Stimulated activated CD8-positive, alpha-beta memory T cell treated with anti-CD3 and anti-CD28 coated beads, Interleukin-4, amount 100 ng/mL, for 1 hour (primary cell): ENCODE measurements at places on chromosomes 2 and 18.

DNA sequence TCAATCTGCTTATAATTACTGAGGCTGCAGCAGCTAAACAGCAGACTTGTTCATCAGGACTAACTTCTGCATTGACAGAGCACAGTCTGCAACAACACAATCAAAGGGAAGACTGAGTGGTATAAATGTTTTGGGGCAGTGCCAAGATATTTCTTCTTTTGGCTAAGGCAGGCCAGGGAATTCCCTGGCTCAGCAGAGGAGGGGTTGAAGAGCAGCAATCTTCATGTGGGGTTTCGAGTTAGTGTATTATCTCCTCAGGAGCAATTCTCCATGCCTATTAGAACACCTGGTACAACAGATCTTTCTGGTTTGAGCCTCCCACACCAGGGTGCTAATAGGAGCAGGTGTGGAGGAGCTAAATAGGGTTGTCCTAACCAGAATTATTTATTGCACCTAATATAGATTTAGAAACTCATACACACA, 103.0 kb upstream of the STK17B start:
- DNase-seq = no peak

DNA sequence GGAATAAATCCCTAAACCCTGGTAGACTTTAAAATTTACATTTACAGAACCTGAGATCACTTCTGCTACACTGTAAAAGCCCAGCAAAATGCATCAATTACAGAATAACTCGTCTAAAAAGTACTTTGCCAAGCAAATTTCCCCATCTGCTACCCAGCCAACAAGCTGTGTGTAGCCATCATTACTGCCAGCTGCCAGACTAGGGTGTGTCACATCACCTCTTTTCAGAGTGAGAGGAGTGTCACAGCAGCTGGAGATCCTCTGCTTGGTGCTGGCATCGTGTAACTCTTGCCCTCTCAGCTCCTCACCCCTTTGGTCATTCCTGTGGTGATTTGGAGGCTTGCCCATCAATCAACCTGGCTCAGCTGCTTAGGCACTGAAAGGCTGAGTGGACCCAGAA, 340.4 kb upstream of the MMADHC start:
- no peak for DNase-seq

DNA sequence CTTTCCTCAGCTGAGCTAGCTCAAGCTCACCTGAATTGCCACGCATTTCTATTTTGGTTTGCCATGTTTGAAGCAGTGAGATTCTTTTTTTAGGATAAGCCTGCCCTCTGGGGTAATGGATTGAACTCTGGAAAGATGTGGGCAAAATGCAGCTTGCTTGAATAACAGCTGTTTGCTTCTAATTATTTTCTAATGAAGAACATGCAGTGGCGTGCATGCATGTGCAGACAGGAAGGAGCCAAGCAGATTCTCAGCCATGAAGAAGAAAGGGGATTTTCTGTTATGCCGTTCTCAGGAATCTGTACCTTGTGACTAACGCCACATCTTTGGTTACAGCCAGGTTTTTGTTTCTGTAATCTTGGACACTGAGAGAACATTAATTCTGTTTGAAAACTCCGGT, 171.2 kb downstream of the ANTXR1 start:
- DNase-seq = no peak

DNA sequence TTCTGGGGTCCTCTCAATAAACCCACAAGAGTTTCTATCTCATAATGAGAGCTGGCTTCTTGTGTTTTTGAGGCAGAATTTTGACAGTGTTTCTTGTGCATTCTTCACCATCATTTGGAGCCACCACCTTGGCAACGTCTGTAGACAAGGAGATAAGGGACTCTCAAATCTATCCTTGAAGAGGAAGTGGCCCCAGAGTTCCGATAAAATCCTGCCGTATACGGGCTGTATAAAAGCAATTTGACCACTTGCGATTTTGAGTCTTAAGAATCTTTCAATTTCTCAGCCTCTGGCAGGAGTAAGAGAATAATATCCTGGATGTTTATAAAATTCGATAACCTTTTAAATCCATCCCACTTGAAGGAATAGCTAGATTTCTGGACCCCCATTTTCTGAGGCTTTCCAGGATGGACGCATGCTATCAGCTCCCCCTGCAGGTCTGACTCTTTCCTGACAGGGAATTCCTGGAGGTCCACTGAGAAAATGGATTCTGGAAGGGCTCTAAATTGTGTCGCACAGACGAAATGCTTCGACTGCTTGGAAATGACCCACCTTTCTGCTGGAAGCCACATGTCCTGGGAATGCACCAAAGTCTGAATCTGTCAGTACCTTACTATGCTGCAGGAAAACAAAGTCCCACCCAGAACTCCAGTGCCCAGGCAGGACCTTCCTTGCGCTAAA, 54.1 kb downstream of the E2F6 start:
- no peak for DNase-seq

DNA sequence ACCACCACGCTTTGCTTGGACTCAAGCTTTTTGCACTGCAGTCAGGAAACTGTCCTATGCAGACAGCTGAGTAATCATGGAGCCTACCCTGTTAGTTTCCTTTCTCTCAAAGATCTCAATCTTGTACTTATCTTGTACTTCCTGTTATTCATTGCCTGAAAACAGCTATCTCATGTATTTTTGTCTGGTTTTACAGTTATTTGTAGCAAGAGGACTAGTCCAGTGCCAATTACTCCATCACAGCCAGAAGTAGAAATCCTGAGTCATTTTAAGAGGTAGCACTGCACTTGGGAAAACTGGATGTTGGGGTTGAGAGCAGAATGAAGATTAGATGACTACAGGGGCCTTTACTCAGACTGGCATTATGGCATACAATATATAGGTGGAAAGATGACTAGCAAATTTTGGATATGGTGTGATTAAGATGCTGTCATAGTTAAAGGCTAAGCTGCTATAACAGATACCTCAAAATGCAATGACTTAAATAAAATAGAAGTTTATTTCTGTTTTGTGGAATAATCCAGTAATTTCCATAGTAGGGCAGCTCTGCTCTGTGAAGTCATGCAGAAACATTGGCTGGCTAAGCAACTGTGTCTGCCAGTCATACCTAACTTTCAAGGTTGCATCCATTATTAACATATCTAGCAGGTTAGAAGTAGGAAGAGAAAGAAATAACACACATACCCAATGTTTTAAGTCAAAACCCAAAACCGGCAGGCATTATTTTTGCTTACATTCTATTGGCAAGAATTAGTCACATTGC, 21.1 kb upstream of the CHMP3 start:
- DNase-seq = no peak

DNA sequence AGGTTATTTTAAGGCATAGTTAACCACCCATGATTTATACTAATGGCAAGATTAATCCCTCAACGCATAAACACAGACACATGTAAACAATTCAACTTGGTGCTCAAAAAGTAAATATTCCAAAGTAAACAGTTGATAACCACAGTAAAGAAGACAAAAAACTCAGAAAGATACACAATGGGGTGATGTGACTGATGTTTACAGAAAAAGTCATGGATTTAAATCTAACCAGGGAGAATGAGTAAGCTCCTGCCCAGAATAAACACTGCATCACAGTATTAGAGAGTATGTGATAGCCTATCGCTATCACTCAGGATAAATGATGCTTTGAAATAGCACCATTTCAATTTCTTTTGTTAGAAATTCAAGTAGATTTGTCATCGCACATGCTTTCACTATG, 49.3 kb downstream of the HIBCH start:
- DNase-seq = no peak

DNA sequence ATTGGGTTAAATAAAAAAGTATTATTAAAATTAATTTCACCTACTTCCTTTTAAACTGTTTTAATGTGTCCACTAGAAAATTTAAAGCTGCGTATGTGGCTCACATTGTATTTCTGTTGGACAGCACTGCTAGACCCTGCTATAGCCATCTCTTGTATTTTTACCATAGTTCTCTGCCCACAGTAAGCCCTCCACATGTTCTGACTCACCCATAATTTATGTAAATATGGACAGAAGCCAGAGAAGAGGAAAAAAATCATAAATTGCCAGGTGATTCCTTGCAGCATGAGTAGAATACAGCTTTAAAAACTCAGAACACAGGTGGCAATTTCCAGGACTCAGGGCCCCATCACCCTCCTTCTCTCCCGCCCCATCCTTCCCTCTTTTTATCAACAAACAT, 142.4 kb upstream of the MEX3C start:
- DNase-seq = no peak

GRCh38 chr2:156399950-156400705, 36.1 kb upstream of the GPD2 start:
- DNase-seq = no peak

DNA sequence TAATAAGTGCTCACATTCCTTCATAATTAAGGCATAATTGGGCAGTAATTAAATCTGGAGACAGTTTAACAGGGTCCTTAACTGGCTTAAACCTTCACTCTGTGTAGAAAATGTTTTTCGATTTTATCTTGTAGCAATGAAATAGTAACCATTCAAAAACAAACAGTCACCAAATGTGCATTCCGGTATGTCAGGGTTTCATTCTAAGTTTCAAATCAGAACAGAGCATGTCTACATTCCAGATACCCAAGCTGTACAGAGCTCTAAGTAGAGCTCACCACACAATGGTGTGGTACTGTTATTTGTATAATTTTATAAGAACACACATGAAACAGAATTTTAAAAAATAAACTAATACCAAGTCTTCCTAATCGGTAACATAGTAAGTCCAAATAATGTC, 52.6 kb downstream of the SMAD2 start:
- DNase-seq = no peak

- no peak for DNase-seq
These were observed 348.1 kb downstream of the RNF144A start for GRCh38 chr2:7265286-7265685.

DNA sequence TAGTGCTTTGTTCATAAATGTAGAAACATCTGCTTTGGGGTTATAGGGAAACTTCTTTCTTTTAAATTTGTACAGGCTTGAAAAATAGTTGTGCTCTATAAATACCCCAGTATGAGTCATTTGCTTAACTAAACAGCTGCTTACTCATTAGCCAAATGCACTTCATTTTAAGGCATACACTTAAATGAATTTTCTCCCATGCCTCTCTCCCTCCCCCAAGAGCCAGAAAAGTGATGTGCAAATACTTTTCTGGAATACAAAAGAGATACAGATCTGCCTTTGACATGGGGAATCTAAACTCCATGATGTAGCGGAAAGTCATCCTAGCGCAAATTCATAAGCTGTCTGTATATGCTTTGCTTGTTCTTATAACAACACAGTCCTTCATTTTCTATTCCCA, 469.4 kb downstream of the DLGAP1 start:
- DNase-seq = no peak

- DNase-seq = no peak
These were observed 20.8 kb downstream of the KIF1A start for GRCh38 chr2:240799033-240799820.

- DNase-seq = no peak
These were observed 655.1 kb downstream of the DSC3 start for GRCh38 chr18:30387401-30387800.

GRCh38 chr18:46481048-46481846, 175.8 kb downstream of the LOXHD1 start:
- no peak for DNase-seq

GRCh38 chr18:62438018-62438329, 84.9 kb upstream of the ZCCHC2 start:
- no peak for DNase-seq

- no peak for DNase-seq
These were observed 120.7 kb downstream of the SCG2 start for GRCh38 chr2:223481486-223481885.

GRCh38 chr2:107466984-107467773, 359.5 kb upstream of the RGPD4 start:
- DNase-seq = no peak

GRCh38 chr2:40450066-40450795, 1.7 kb downstream of the SLC8A1 start:
- no peak for DNase-seq

- no peak for DNase-seq
These were observed 47.9 kb upstream of the ITGAV start for GRCh38 chr2:186542002-186542401.

- no peak for DNase-seq
These were observed 45.0 kb downstream of the SDC1 start for GRCh38 chr2:20179755-20180594.

DNA sequence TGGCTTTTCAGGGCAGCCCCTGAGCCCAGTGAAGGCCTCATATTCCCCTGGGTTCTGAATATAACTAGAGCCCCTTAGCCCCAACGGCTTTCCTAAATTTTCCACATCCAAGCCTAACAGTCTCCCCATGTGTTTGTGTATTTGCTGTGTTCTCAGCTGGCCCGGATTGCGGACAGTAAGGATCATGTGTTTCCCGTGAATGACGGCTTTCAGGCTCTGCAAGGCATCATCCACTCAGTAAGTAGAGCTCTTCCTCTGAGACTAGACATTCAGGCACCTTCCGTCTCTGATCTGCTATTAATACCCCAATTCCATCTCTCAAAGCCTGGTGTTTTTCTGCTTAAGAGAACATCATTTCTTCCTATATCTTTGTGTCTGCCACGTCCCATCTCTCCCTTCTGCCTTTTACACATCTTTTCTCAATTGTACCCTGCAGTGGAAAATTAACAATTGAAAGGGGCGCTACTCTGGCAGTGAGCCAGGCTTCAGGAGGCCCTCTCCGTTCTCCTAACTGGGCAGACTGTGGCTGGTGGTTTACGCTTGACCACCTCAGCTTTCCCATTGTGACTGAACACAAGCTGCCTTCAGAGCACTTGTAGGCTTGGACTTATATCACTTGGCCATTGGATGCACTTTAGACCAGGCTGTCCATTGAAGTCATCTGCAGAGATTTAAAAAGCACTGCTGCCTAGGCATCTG, 64.4 kb downstream of the ANTXR1 start:
- no peak for DNase-seq

DNA sequence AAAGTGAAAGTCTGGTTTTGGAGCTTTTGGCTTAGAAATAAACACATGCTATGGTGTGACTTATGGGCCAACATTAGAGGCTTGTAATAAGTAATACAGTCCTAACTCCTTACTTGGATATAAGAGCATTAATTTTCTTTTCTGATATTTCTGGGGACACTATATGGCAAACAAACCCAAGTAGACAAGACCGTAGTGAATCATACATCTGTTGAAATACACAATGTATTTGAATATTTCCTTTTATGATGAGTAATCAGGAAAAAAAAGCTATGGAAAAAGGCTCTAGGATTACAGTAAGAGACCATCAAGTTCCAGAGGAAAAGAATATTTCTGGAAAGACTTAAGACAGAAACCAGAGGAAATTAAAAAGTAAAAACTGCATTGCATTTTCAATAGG, 146.0 kb upstream of the CYP26B1 start:
- no peak for DNase-seq

GRCh38 chr2:160132761-160133160, 67.3 kb downstream of the ITGB6 start:
- DNase-seq = no peak

DNA sequence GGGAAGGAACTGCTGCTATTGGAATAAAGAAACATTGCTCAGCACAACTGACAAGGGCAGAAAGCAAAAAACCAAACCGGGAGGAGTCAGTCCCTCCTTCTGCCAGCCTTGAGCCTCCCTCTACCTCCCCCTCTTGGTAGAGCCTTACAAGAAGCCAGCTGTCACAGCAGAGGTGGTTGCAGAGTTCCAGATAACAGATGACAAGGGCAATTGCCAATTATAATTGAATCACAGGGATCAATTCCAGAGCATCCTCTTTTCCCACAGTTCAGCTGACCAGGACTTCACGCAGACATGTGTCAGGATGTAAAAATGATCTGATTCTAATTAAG, 548.2 kb upstream of the LRRTM1 start:
- DNase-seq = no peak
